ENCODE measurements at places on chromosomes 6 and 20.

DNA sequence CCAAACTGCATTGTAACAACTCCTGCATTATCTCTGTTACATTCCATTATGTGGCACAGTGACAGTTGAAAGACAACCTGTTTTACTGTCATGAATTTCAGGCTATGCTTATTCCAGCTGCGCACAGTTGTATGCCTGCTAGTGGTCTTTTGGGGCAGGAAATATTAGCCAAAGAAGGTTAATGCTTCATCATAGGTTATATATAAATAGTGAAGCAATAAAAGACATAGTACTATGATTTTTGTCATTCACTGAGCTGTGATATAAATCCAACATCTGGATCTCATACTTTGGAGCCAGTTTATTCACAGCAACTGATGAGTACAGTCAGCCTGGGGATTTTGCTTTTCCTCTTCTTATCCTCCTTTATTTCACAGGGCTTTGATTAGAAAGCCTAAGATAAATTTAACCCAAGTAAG is 55.6 kb downstream of the FILIP1 start:
- DNase-seq = no peak

DNA sequence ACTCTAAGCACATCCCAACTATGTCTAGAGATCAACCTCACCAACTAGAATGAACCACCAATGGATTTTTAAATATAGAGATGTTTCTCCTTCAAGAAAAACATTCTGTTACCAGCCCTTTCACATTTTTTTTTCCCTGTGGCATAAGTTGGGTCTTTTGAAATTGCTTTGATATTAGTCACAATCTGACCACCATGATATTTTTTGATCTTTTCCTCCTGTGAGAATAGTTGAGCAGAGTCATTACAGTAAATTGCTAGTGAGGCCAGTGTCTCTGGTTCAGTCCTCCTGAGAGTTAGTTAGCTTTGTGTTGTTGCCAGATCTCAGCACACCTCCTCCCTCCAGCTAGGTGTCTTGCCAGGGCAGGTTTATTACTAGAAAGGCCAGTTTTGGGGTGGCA is 79.7 kb upstream of the MYLIP start:
- DNase-seq = no peak

DNA sequence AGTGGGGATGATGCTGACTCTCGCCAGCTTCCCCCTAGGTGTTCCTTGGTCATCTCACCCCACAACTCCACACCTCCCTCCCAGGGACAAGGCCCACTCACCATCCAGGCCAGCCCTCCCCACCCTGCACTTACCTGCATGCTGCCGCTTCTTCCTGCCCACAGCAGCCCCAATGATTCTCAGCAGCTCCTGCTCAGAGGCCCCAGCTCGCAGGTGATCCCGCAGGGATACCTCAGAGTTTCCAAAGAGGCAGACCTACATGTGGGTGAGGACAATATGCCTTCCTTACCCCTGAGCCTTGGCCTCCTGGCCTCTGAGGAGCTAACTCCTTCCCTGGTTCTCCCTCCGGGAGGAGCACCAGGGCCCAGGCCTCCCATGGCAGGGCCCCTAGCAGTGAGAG is 24.6 kb downstream of the MOCS1 start:
- DNase-seq = no peak

DNA sequence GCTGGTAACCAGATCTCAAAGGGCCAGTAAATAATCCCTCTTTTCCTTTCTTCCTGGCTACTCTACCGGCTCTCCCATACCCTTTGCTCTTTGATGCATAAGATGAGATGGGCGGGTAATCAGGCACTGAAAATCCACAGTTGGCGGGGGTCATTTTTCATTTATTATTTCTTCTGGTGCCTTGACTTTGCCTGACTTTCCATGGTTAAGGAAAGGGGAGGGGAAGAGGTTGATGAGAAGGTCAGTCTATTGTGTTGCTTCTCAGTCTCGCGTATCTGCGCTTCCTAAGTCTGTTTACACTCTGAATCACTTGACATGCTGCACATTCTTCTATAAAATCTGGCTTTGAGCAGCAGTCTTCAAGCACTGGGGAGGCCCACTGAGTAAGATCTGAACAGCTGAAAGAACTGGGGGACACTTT is 121.1 kb upstream of the HDGFL1 start:
- DNase-seq = no peak

GRCh38 chr6:131838051-131838450 is 30.2 kb downstream of the ENPP1 start:
- DNase-seq = no peak
